LHCN-M2 (cell line): ENCODE measurements at places on chromosomes 1 and 21.

- no peak for DNase-seq
Measured at GRCh38 chr1:15380601-15381508, 28.8 kb upstream of the EFHD2 start.

- DNase-seq = peak; percentile 94
Measured at GRCh38 chr21:27693376-27693775, 726.5 kb upstream of the ADAMTS5 start.

DNA sequence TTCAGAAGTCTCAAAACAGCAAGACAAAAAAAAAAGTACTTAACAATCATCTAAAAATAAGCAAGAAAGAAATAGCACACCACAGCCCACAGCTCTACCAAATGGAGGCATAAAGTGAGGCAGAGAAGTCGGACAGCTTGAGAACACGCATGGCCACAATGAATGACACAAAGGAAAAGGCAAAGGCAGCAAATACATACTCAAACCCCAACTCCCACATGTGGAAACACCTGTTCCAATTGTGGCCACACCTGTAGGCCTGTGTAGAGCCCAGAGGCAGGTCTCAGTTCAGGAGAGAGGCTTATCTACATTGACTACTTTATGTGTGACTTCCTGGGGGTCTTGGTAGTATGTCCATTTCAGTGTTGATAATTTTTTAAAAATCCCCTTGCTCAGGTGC, 543.5 kb downstream of the LMO4 start:
- no peak for DNase-seq

- peak; percentile 98 for DNase-seq
Measured at GRCh38 chr21:33976082-33977016, 60.7 kb upstream of the ATP5PO start.

- DNase-seq = no peak
Measured at GRCh38 chr1:64472805-64473204, 2.9 kb downstream of the CACHD1 start.

DNA sequence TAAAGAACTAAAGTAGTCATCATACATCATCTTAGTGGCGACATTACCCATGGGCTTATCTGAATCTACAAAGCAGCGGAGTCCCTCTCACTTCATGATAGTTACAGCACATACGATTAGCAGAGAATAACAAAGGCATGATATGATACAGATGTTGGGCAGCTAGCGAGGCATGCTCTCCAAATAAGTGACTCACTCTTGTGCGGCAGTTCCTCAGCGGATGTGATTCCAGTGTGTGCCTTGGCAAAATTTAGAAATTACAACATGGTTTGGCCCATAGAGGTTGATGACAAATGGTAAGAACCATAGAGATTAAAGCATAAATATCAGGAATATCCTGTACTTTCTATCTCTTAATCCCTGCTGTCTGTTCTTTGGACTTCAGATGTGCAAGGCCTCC, 48.1 kb upstream of the PAXBP1 start:
- peak; percentile 60 for DNase-seq

DNA sequence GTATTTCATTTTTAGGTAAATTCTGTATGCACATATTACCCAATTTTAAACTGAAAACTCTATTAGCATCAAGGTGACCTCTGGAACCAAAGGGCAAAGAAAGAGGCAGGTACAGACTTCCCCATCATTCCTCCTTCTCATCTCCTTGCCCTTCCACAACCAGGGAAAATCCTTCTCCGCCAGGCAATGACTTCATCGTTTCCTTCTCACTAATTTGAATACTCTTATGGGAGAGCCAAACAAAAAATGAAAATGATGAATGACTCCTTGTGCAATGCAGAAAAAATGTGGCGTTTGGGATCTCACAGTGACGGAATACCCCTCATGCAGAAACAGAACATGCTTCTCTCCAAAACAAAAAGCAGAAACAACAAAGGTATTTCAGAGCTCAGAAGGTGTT, 83.7 kb downstream of the HLCS start:
- no peak for DNase-seq

DNA sequence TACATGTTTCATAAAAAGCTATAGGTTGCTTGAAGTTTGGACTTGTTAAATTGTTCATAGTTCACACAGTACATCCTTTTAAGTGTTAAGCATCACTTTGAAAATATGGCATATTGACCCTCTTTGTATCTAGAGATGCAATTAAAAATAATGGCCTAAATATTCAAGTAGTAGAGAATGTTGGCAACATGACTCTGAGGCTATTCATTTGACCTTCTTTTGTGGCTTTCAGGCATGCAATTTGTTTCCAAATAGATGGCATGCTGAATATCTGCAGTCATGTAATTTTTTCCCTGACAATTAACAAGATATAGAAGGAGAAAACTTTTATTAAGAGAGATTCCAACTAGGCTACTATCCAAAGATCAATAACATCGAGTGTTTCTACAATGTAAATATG, 230.5 kb upstream of the ZRANB2 start:
- peak; percentile 52 for DNase-seq

DNA sequence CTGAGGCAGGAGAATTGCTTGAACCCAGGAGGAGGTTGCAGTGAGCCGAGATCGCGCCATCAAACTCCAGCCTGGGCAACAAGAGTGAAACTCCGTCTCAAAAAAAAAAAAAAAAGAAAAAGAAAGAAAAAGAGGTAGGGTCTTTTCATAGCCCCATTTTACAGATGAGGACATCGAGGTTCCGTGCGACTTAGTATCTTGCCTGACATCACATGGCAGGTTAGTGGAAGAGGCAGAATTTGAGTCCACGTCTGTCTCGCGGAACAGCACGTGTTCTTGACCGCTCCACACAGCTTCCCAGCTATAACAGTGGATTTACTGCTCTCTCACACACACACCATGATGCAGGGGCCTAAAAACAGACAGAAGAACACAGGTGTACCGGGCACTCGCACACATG, 1.1 kb downstream of the CTRC start:
- no peak for DNase-seq

GRCh38 chr1:63248216-63248615, 74.2 kb upstream of the FOXD3 start:
- no peak for DNase-seq

GRCh38 chr1:242240077-242240476, 241.2 kb upstream of the MAP1LC3C start:
- no peak for DNase-seq

GRCh38 chr1:17439250-17440073, at the start of gene RCC2:
Gene RCC2 (minus strand): TSS chr1:17439677. CDS start chr1:17438514, 1,163 bp downstream.
- peak; percentile 73 for DNase-seq
